Daoy (cell line): ENCODE measurements at places on chromosomes 7 and 10. TPM values are rescaled to one million over a fixed set of nuclear protein-coding genes. Genes with fewer than 3 reads are reported as not detected.

The ECHDC3 gene
- total RNA-seq: 7.9 TPM in 2 replicates

The AOAH gene
- 39.0 and 42.6 TPM in 2 replicates for total RNA-seq

The CYP26C1 gene
- total RNA-seq: 0.11 TPM in 1 of 2 replicates, not detected in the other

The SYT15 gene
- total RNA-seq: 0.11 TPM in 1 of 2 replicates, not detected in the other

The ASCC1 gene
- total RNA-seq: 16.5 and 24.6 TPM in 2 replicates

The MRC1 gene
- not detected in 2 replicates for total RNA-seq

The GIMAP7 gene
- not detected in 2 replicates for total RNA-seq

The ANKRD1 gene
- total RNA-seq: 94.4 and 124 TPM in 2 replicates

The SLC18A3 gene
- total RNA-seq: not detected in 2 replicates

The EVX1 gene
- total RNA-seq: not detected in 2 replicates

The GDF2 gene
- not detected in 2 replicates for total RNA-seq

The PMS2 gene
- total RNA-seq: 12.9 and 17.1 TPM in 2 replicates

The DPYSL4 gene
- 6.7 and 7.1 TPM in 2 replicates for total RNA-seq

The PNLIPRP3 gene
- 0.17 TPM in 1 of 2 replicates, not detected in the other for total RNA-seq

The C7orf57 gene
- total RNA-seq: 0.91 and 0.95 TPM in 2 replicates

The OR6B1 gene
- total RNA-seq: not detected in 2 replicates

The FGFR2 gene
- total RNA-seq: 1.6 and 1.9 TPM in 2 replicates

The FBXO24 gene
- total RNA-seq: 0.17 TPM in 1 of 2 replicates, not detected in the other

The PTPRZ1 gene
- 0.12 and 0.17 TPM in 2 replicates for total RNA-seq

The MOGAT3 gene
- total RNA-seq: not detected in 2 replicates

The AKR1C4 gene
- total RNA-seq: not detected in 2 replicates

The ASB4 gene
- 0.06 TPM in 1 of 2 replicates, not detected in the other for total RNA-seq

The HOXA11 gene
- 7.7 and 8.2 TPM in 2 replicates for total RNA-seq

The SLC16A9 gene
- 11.7 and 13.7 TPM in 2 replicates for total RNA-seq

The CRPPA gene
- 0.11 and 0.65 TPM in 2 replicates for total RNA-seq

The PCLO gene
- 1.3 and 5.1 TPM in 2 replicates for total RNA-seq

The LARP4B gene
- total RNA-seq: 21.9 and 23.6 TPM in 2 replicates

The TMEM196 gene
- total RNA-seq: not detected in 2 replicates

The TRIM50 gene
- not detected in 2 replicates for total RNA-seq

The DYDC2 gene
- total RNA-seq: not detected in 2 replicates

The PSD gene
- total RNA-seq: 0.29 TPM in 1 of 2 replicates, not detected in the other

The RBP3 gene
- total RNA-seq: not detected in 2 replicates

The ACSM6 gene
- total RNA-seq: not detected in 2 replicates

The ABCC2 gene
- 0.80 and 1.9 TPM in 2 replicates for total RNA-seq

The GIMAP1 gene
- under 0.01 TPM in 1 of 2 replicates, not detected in the other for total RNA-seq

The CALML3 gene
- not detected in 2 replicates for total RNA-seq

The AGBL3 gene
- total RNA-seq: 1.6 and 3.3 TPM in 2 replicates

The PRLHR gene
- total RNA-seq: not detected in 2 replicates

The KIF20B gene
- 34.3 and 38.1 TPM in 2 replicates for total RNA-seq

The PRKCQ gene
- total RNA-seq: 7.1 and 8.1 TPM in 2 replicates

The NEUROD6 gene
- not detected in 2 replicates for total RNA-seq

The FLNC gene
- 67.5 and 81.1 TPM in 2 replicates for total RNA-seq

The SFTPA1 gene
- total RNA-seq: not detected in 2 replicates

The GPR85 gene
- total RNA-seq: 1.4 and 3.4 TPM in 2 replicates

The ANKRD61 gene
- 0.23 and 0.89 TPM in 2 replicates for total RNA-seq

The CLDN3 gene
- 0.11 TPM in 1 of 2 replicates, not detected in the other for total RNA-seq

The DGKB gene
- total RNA-seq: 0.11 TPM in 1 of 2 replicates, not detected in the other

The ANXA7 gene
- total RNA-seq: 113 and 172 TPM in 2 replicates

The RAB19 gene
- not detected in 2 replicates for total RNA-seq

The EPHB4 gene
- 57.5 and 62.5 TPM in 2 replicates for total RNA-seq

The AIMP2 gene
- total RNA-seq: 124 and 145 TPM in 2 replicates

The MAT1A gene
- total RNA-seq: 0.29 TPM in 1 of 2 replicates, not detected in the other

The TSPAN33 gene
- 15.1 and 17.7 TPM in 2 replicates for total RNA-seq
